CD4-positive, alpha-beta T cell treated with Interleukin-4 for 4 hours (primary cell): ENCODE measurements at places on chromosomes 16 and 17.

DNA sequence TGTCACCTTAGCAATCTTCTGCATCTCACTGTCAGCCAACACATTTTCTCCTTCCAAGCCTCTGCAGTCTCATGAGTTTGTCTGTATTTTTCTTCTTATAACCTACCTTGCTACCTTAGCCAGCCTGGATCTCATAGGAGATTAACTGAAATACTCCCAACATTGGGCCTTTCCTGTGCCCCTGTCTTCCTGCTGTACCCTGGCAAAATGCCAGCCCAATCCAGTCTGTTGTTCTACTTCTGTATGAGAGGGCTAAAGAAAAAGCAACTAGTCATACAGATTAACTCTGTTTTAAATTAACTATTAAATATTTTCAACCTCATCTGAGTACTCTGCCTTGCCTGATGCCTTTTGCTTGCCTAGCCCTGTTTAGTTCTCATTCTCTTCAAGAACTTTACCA lies 18.4 kb downstream of the GOSR1 start:
- DNase-seq: no peak

DNA sequence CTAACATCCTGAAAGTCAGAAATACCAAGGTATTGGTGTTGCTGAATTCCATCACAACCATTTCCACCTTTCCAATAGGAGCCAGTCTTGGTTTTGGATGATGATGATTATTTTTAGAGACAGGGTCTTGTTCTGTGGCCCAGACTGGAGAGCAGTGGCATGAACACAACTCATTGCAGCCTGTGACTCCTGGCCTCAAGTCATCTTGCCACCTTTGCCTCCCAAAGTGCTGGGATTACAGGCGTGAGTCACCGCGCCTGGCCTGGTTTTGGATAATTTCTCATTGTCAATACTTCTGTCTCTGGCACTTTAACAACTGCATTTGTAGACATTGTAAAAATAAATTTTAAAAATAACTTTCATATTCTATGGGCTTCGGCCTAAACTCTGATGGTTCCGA lies 22.6 kb downstream of the STAT5B start:
- DNase-seq: no peak

- no peak for DNase-seq
Observed at GRCh38 chr17:77273397-77274085, 132.8 kb downstream of the SEC14L1 start.

- DNase-seq: no peak
Observed at GRCh38 chr17:67417507-67417906, 40.4 kb downstream of the PITPNC1 start.

DNA sequence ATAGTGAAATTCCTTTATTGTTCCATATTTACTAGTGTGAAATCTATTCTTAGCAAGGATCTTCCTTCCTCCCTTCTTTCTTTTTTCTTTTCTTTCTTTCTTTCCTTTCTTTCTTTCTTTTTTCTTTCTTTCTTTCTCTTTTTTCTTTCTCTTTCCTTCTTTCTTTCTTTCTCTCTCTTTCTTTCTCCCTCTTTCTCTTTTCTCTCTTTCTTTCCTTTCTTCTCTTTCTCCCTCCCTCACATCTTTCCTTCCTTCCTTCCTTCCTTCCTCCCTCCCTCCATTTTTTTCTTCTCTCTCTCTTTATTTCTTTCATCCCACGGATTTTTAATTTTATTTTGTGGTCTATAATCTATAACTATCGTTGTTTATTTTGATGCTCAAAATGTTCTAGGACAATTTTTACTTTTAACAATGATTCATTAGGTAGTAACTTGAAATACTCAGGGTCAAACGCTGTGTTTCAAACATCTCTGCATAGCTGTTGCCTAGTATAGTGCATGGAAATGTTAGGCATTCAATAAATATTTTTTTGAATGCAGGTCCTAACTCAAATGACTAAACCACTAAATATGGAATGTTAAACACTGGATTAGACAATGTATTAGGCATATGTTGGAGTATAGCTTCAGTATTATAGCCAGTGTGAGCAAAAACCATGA lies 178.3 kb downstream of the MAP2K6 start:
- DNase-seq: no peak

DNA sequence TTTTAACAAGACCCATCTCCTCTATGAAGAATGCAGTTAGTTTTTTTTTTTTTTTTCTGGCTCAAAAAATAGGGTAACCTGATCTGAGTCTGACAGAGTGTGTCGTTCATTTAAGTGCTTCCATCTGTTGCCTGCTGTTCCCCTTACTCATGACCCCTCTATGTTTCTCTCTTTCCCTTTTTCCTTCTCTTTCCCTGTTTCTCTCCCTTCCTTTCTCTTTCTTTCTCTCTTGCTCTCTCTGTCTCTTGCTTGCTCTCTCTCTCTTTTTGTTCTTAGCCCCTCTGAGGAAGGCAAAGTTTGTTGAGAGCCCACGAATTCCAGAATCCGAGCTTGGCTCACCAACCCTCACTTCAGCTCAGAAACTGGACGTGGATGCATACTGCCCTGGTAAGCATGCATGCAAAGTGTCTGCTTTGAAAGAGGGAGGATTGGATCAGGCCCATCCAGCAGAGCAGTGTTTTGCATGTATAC lies 185.0 kb downstream of the TANC2 start:
- DNase-seq: no peak

- DNase-seq: no peak
Observed at GRCh38 chr16:78906135-78906534, 694.4 kb downstream of the MAF start.

GRCh38 chr17:37117373-37118142 lies 168.8 kb downstream of the AATF start:
- DNase-seq: no peak

GRCh38 chr16:14444979-14445810 lies 184.9 kb downstream of the PARN start:
- DNase-seq: no peak

GRCh38 chr17:81558941-81559806 lies 7.0 kb upstream of the FAAP100 start:
- no peak for DNase-seq

DNA sequence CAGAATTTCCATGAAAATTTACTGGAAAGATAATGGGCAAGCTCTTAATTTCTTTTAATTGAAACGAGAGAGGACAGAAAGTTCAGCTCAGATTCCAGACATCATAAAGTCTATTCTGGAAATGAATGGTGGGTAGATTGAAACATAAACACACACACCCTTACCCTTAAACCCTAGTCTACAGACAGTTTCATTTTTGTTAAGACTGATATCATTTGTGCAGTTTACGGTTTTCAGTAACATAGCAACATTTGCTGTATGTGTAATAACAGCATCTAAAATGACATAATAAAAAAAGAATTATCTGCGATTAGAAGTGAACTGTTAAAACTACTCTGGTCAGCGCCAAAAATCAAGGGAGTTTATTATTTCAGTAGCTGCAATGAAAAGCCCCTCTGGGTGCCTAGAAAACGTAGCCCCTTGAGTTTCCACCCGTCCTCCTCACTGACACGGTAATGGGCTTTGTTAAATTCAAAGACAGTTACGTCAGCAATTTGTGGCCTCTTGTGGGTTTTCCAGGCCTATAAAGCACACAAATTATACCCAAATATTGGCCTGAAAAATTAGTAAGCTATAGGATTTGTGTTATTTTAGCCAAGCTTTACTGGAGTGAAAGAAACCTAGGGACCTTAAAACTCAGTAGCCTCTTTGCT lies 520.6 kb upstream of the SOX9 start:
- no peak for DNase-seq

- no peak for DNase-seq
Observed at GRCh38 chr16:51061328-51061727, 89.7 kb downstream of the SALL1 start.

GRCh38 chr17:58352596-58353388 lies 791 bp upstream of the SUPT4H1 start:
- no peak for DNase-seq

DNA sequence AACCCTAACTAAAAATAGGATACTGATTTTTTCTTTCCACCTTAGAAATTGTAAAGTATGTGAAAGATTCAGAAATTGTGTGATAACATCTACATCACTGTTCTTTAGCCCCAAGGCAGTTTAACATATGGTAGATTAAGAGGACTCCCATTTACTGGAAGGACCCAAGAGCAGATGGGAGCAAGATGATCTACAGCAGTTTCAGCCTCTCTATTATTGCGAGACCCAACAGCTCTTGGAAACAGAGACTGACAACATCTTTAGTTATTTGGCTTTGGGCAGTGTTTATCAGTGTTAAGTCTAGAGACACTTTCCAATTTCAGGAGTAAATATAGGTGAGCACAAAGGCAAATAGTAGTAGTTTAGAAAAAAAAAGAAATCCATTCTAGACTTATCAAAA lies 124.9 kb upstream of the CORO6 start:
- no peak for DNase-seq

- DNase-seq: peak; percentile 45
Observed at GRCh38 chr17:78497115-78497540, 80.1 kb downstream of the DNAH17 start.

DNA sequence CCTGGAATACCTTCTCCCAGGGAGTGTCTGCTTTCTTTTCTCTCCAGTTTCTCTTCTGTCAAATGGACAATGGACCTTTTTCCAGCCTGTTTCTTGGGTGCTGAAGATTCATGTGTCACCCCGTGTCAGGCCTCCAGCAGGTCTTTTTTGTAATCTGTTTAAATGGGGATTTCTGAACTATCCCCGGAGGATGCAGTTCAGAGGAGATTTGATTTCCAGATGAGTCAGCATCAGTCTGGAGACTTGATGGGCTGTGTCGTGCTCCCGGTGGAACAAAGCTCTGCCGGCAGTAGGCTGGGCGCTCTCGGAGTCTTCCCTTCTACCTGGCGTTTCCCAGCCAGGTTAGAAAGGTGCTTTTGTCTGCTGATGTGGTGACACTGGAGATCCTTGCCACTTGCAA lies 440.6 kb downstream of the HS3ST3B1 start:
- no peak for DNase-seq

DNA sequence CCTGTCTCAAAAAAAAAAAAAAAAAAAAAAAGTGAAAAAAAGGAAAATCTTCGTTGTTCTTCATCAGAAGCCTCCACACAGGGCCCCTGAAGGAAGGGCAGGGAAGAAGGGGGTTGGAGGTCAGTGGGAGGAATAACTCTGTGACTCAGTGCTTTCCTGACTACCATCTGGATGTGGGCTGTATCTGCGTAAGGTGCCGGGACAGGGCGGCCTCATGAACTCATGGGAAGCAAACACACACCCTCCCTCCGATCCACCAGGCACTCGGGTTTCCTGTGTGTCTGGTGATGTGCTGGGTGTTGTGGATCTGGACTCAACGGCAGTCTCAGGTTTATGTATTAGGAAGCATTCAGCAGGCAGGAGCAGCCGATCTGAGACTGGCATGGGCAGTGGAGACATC lies 691.6 kb downstream of the WWOX start:
- DNase-seq: no peak

- no peak for DNase-seq
Observed at GRCh38 chr16:86886651-86887050, 308.3 kb downstream of the FOXL1 start.

DNA sequence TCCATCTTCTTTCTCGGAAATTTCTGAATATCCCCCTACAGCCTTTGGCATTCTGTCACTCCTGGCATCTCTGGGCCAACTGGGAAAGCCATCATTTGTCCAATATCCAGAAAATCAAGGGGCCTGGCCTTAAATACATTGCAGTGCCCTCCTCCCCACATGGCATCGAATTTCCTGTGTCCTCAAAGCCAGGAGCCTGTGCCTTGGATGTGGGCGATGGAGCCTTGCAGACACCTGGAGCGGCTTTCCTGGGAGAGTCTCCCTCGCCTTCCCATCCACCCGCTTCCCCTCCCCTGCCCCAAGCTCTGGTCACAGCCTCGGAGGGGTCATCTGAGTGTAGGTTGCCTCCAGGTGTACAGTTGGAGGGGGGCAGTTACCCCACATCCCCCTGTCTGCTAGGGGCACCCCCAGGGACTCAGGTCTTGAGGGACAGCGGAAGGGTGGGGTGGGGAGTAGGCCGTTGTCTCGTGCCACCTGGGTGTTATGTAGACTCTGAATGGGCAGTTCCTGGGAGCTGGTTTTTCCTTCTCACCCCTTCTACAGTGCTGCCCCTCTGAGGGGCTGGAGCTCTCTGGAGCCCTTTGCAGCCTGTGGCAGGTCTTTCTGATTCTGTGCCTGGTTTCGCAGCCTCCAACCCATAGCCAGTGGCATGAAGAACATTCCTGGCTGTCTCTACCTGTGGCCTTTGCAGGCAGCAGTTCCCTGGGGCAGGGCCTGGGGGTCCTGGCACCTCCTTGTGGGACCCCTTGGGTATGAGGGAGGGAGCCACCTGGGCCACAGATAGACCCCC lies 239.8 kb downstream of the SEC14L1 start:
- DNase-seq: no peak

GRCh38 chr17:80025140-80025539 lies 10.5 kb downstream of the TBC1D16 start:
- DNase-seq: no peak

- DNase-seq: no peak
Observed at GRCh38 chr16:86663685-86664521, 85.6 kb downstream of the FOXL1 start.

GRCh38 chr16:30351001-30351441 lies 4.1 kb downstream of the CD2BP2 start:
- no peak for DNase-seq

GRCh38 chr17:17937201-17937853 lies 34.9 kb downstream of the TOM1L2 start:
- DNase-seq: no peak

DNA sequence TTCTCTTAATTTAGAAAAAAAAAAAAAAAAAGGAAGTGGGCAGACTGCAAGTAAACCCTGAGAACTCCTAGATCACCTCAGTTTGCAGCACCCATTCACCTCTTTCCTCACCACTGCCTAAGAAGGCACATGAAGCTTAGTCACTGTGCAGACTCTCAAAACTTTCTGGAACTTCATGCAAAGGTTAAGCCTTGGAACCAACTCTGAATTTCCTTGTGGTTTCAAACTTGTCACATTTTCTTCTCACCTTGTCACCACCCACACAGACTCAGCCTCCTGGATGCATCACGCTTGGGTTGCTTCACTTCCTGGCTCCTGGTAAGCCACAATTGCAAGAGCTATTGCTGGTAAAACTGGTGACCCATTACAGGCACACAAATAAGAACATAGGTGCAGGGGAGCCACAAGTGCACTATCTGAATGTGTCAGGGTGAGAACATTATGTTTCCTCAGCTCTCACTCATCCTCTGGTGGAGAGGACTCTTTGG lies 15.0 kb upstream of the CPD start:
- peak; percentile 95 for DNase-seq

DNA sequence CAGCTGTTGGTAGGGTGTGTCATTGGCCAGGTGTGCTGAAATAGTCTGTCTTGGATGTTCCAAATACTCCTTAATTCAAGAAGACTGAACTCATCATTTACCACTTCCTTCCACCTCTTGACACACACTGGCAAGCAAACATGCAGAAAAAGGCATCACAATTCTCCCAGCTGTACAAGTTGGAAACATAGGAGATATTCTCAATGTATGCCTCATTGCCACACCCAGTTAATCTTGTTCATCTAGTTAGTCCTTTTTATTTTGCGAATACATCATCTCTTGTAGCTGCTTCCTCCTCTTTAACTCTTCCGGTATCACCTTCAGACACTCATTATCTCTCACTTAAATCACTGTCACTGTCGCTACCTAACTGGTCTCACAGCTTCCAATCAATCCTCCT lies 75.1 kb upstream of the GOT2 start:
- no peak for DNase-seq
